ENCODE measurements at places on chromosomes 11 and 22. TPM values are rescaled to one million over a fixed set of nuclear protein-coding genes. Genes with fewer than 3 reads are reported as not detected.

The CASP5 gene
- total RNA-seq = not detected

DNA sequence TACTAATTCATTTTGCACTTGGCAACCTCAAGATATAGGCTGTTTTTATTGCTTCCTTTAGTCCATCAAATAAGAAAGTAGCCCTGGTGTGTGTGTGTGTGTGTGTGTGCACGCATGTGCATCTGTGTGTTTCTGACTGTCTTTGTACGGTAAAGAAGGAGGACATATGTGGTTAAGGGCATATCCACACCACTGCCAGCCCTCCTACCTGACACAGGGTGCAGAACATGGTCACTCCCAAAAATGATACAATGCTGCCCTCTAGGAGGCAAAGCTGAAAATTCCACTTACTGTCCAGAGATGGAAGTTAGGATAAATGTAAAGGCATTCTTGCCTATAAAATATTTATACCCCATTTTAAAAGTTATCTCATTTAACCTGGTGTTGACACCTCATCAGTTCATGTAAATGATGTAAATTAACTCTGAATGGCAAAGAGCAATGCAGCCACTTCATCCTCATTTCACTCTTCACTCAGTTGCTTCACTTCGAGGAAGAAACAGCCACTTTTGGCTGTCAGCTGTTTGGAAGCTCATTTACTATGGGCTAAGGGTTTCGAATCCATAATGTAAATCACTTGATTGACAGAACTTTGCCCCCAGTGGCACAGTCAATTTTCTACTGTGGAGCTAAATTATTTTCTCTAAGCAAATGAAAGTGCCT lies 83.1 kb upstream of the MTNR1B start:
- DNase-seq = peak; percentile 45

The IFT27 gene
- 11.1 TPM for total RNA-seq

DNA sequence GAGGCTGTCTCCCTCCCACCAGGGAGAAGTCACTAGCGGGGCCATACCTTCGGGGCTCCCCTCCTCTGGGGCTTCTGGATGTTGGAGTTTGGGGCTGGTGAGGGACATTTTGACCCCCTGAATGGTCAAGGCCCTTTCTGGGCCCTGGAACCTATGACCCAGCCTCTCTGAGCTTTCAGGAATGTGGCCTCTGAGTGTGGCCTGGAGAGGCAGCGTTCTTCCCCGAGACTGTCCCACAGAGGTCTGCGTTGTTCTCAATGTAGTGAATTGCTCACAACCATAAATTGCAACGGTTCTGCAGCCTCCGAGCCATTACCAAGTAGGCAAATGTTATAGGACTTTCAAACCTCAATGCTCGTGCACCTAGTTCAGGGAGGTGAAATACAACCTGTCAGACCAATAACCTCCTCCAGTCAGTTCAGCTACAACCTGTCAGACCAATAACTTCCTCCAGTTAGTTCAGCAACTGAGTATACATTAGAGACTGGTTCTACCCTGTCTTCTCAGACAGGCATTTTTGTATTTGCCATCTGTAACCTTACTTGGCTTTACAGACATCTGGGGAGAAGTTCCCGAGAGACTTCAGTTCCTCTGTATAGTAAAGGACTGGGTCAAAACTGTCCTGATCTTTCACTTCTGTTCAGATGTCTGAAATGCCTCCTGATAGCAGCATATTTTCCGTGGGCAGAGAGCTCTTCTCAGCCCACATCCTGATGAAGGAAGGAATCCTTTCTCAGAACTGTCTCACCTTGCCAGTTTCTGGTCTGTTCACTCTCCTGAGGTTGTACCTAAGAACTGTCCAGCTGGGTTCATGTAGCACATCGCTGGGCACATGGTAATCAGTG lies 34.2 kb downstream of the MICAL2 start:
- no peak for DNase-seq

The SLC37A4 gene
- total RNA-seq = 18.4 TPM

DNA sequence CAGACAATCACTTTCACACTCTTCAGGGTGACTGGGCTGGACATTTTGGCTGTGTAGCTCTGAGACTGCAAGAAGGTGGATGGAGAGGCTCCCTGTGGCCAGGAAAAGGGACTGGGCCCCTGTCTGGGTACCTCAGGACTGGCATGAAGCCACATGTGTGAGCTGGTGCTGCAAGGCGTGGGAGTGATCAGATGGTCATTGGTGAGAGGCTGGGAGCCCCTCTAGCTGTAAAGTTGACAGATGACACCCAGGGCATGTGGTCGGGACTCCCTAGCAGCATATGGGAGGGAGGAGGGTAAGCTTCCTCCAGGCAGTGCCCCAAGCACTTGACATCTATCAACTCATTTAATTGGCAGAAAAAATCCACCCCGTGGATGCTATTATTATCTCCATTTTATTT lies 18.9 kb upstream of the CABP2 start:
- no peak for DNase-seq

DNA sequence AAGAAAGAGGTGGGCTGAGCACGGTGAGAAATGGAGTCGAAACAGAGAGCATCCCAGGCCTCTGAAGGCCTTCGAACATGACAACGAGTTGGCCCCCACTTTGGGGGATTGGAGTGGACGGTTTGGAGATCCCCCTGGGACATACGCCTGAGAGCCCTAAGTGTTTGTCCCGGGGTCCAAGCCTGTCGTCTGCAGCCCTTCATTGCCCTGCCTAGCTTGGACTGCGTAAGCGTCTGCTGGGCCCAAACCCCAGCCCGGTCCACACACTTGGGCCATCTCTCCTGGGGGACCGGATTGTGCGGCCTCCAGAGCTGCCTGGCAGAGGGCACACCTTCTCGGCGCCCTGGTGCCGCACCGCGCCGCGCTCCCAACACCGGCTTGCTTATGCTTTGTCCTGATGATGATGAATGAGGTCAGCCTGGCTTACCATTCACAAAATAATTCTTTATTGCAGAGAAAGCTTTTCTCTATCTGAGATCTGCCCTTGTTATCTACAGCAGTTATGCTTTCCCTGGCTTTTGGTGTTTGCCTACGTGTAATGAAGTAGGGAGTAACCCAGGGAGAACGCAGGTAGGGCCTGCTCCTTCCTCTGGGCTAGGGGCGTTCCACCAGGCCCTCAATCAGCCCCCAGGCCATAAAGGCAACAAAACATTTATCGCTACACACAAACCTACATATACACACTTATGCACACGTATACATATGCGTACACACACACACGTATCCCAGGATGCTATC lies 85.9 kb upstream of the PPARA start:
- no peak for DNase-seq

- no peak for DNase-seq
Measured at GRCh38 chr11:43377389-43377788, 18.7 kb downstream of the TTC17 start.

The GAL3ST1 gene
- total RNA-seq = 0.17 TPM

The SCGB1C1 gene
- not detected for total RNA-seq

DNA sequence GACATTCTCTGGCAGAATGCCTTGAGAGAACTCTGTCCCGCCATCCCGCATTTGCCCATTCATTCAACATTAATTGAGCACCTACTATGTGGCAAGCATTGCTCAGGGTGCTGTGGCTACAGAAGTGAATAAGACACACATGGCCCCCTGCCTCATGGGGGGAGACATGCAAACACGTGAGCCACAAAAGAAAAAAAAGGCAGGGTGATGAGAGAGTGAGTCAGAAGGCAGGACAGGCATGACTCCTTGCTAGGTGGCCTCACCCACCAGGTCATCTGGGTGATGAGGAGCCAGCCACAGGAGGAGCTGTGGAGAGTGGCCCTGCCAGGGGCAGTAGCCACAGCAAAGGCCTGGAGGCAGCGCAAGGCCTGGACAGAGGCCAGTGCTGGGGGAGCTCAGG lies 4.9 kb downstream of the CHRM4 start:
- no peak for DNase-seq

DNA sequence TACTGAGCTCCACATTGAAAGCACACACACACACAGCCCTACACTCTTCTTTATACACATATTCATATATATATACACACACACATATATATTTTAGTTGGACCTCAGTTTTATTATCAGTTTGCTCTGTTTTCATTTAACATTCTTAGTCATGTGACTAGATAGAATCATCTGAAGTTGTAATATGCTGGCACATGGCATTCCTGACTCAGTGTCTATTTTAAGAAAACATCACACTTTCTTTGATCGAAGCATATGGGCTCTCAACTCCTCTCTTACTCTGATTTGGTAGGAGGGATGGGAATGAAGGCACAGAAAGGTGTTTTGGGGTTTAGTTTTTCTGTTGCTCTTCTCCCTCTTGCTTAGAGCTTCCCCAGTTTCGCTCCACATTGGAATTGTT lies 24.8 kb downstream of the AMOTL1 start:
- DNase-seq = no peak

DNA sequence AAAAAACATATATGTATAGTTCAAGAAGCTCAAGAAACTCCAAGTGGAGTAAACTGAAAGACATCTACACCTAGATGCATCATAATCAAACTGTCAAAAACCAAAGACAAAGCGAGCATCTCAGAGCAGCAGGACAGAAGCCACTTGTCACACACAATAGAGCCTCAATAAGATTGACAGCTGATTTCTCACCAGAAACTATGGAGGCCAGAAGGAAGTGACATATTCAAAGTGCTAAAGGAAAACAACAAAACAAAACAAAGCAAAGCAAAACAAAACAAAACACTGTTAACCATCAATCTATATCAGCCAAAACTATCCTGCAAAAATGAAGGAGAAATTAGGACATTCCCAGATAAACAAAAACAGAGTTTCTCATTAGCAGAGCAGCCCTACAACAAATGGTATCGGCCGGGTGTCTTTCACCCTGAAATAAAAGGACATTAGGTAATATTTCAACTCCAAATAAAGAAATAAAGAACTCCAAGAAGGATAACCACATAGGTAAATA lies 65.8 kb upstream of the SEPTIN5 start:
- DNase-seq = no peak

DNA sequence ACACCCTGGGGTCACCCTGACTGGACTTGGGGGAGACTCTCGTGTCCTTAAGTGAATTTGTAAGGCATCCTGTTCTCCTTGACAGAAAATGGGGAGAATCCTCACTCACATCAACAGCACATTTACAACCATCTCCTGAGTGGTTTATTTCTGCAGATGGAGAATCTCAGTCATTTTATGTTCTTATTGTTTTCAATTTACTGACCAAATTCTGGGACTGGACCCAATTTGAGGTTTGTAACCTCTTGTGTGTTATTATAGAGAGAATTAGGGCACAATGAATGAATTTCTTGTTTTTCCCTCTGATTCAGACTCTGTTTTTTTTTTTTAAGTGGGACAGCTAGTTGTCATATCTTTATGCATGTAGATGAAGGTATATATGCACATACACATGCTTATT lies 104.9 kb downstream of the ADAMTS15 start:
- no peak for DNase-seq

GRCh38 chr22:30253205-30253852 lies 6.8 kb upstream of the LIF start:
- DNase-seq = peak; percentile 32

GRCh38 chr11:2154195-2154585 lies 6.8 kb downstream of the INS start:
- no peak for DNase-seq

- DNase-seq = peak; percentile 45
Measured at GRCh38 chr22:17570851-17571631, 7.7 kb downstream of the SLC25A18 start.

The VEGFB gene
- total RNA-seq = 23.1 TPM

DNA sequence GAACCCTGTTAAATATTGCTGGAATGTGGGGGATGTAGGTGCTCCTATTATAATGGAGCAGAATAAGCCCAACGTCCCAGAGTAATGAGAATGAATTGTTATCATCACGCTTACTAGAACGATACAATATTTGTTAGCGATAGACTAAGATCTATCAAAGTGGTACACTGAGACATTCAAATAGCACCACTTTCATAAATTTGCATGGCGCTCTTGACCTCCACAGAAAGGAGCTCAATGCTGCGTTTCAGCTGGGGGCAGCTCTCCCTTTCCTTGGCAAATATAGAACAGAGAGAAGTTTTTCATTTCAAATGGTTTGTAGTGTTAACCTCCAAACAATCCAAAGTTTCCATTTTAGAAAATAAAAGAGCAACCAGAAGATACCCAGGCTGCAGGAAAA lies 38.2 kb upstream of the BLID start:
- no peak for DNase-seq

DNA sequence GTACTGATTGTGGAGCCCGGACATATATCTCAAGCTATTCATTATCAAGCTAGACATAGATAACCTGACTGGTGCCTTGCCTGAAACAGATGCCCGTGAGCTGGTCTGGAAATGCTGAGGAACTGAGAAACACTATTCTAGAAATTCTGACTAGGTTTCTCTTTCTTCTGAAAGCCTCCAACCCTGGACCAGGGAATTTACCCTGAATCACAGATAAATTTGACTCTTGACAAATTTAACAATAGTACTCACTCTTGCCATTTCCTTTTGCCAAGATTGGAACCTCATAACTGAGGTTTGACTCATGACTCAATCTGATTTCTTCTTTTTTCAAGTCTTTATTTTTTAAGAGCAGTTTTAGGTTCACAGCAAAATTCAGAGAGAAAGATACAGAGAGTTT lies 189.6 kb upstream of the SYN3 start:
- DNase-seq = no peak

GRCh38 chr11:123481640-123482039 lies 51.6 kb downstream of the GRAMD1B start:
- no peak for DNase-seq

The FOLH1 gene
- not detected for total RNA-seq

DNA sequence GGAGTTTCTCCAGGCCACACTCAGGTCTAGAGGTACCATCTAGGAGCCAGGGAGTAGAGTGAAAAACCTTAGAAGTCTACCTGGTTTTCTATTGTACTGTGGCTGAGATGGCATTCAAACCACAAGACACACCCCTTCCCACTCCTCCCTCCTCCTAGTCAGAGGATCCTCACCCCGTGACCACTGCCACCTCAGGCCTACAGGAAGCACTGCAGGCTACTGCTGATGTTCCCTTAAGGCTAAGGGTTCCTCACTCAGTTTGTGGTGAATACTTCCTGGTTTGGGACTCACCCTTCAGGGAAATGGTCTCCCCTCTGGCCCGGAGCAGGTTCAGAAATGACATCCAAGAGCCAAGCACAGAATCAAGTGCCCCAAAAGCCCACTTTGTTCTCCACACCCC lies 1293.9 kb downstream of the JRKL start:
- no peak for DNase-seq
